ENCODE measurements at places on chromosomes 3 and 15.

DNA sequence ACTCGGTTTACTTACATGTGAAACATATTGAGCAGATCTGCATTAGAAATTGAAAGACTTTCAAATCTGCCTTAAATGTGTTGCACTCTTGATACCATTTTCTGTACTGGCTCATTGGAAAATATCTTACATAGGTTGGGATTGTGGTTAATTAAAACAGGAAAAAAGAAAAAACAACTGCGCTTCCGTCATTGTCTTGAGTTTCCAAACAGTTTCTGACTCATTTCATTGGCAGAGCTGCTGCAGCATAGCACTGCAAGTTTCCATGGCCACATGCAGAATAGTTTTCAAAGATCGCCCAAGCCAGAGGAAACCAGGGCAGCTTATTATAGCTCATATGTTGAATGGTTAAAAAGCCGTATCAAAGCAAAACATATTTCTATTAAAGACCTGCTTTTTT lies 446.6 kb upstream of the BCHE start:
- no peak for DNase-seq

DNA sequence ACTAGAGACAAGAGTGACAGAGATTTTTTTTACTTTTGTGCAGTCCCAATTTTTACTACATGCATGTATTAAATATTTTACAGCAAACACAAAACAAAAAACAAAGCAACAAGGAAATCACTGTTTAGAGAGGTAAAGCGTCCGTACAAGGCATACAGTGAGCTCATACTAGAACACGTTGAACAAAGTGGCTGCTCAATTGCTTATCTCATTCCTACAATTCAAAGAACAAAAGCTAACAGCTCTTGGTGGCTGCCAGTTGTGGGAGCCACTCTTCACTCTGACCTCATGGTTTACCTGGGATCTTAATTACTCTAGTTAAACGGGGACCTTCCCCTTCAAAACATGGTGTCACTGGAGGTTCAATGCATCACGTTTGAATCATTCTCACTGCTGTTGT lies 7.6 kb upstream of the ARHGEF26 start:
- no peak for DNase-seq

GRCh38 chr3:10337323-10338163 lies 16.6 kb upstream of the SEC13 start:
- no peak for DNase-seq

DNA sequence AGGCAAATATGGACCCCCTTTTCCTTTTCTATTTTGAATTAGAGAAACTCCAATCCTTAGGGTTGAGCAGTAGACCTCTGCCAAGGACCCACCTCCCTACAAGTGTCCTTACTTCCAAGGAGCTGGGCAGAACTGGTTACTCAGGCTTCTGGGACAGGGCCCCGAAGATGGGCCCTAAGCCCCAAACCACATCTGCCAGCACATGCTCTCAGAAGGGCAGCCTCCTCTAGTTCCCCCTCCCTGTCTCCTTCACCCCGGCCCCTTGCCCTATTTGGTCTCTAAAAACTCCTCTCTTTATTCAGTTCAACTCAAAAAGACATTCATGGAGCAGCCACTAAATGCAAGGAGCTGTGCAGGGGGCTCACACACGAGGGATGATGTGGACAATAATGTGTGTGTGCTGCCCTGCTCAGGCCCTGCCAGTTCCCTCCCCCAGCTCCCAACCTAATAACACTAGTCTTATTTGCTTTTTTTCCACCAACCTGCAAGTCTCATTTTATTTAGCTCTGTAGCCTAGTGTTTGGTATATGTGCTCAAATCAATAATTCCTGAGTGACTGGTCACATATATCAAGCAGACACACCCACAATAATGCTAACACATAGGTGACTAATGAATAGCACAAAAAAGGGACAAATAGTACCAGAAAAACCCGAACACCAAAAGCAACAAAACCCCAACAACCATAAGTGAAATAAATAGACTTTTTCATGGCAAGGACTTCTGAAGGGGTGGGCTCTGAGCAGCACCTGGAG lies 12.2 kb downstream of the ZDHHC3 start:
- DNase-seq, result no peak

- peak; percentile 88 for DNase-seq
These were observed 24.7 kb upstream of the MCTP2 start for GRCh38 chr15:94206463-94207167.
